Right renal pelvis (tissue), 4 donors: ENCODE measurements at places on chromosomes 1 and 21. TPM values are rescaled to one million over a fixed set of nuclear protein-coding genes. Genes with fewer than 3 reads are reported as not detected.

- DNase-seq: no peak
Observed at GRCh38 chr1:28458237-28459228, 47.3 kb upstream of the RCC1 start.

DNA sequence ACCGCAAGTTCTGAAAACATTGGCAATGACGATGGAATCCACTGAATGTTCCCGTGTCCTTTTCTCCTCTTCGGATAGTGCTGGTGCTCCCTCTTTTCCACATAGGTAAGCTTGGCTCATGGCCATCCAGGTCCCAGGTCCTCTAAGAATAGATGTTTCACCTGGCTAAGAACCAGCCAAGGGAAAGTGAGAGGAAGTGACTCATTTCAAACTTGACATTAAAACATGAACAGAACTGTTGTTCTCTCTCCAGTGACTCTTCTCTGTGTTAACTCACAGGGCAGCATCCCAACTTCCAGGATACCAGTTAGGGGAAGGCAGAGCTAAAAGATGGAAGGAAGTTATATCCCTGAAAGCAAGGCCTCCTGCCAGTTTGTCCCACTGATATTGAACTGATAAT is 493.8 kb upstream of the CHRM3 start:
- no peak for DNase-seq

- DNase-seq: no peak
Observed at GRCh38 chr21:16678429-16679160, 834.2 kb upstream of the CXADR start.

DNA sequence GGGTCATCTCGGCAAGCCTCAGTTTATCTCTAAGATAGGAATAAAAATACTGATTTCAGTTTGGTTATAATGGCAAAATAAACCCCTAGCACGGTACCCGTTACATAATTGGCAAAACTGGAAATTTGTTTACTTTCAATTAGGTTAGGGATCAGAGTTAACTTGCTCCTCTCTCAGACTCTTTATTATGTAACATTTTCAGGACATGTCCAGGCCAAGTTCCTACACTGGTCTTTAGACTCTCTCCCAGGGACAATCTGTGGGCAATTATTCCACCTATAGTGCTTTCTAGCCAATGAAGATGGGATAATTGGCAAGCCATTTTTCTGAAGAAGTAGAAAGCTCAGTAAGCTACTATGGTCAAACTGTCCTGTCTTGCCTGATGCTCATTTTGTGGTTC is 189.4 kb downstream of the NEK7 start:
- DNase-seq: no peak

DNA sequence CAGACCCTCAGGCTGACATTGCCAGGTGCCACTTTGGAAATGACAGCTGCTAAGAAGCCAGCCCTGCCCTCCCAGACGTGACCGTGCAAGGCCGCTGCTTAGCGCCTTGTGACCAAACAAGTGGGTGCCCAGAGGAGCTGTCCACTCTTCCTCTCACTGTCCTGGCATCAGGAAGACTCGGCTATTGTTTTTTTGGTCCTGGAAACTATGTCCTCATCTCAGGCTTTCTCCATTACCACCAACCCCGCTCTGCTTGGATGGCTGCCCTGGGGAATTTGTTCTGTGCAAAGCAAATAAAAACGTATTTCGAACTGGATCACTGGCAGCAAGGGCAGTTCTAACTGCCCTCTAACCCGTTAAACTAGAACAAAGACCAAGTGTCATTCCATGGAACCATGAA is 13.7 kb upstream of the TENT5C start:
- DNase-seq: no peak

DNA sequence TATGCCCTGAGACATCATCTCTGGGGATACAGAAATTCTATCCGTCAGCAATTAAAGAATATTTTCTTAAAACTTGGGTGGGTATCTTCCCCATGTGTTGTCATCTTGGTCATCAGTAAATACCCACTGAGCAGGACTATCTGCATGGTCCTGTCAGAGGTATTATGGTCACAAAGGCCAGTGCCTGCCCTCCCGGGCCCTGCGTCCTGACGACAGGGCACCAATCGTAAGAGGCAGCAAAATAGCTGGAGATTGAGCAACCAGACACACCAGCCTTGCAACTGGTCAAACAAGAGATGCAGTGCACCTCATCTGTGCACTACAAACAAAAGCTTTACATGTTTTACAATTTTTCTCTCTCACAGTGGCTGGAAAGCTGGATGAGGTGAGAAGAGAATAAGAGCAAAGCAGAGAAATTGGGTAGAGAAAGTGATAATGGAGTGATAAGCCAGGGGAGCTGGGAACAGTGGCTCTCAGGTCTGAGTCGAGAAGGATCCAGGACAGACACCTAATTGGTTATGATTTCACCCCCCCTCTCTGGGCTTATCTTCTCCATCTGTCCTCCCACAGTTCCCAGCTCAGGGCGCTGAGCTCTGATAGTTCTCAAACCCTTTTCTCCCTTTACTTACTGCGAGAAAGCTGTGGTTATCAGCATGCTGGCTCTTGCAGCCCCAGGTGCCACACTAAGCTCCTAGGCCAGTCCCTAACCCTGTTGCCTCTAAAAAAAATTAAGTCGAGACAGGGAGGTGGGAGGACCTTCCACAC is 8.8 kb upstream of the SRP9 start:
- no peak for DNase-seq

DNA sequence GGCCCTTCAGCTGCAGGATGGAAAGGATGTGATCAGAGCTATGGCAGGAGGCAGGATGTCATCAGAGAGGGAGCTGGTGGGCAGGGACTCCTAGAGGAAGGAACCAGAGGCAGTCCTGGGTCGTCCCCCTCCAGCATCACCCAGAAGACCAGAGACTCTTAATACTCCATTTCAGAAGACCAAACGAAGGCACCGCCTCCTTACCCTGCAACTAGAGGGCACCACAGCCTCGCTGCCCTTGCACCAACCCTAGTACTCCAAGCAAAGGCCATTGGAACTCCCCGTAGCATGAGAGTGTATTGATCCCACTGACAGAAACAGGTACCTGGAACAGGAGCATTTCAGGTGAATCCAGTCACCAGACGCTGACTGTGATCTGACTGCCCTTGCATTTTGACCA is 598.1 kb downstream of the NPHP4 start:
- DNase-seq: no peak

The DENND2D gene
- polyA plus RNA-seq: 17.8 TPM

The KCNK1 gene
- polyA plus RNA-seq: 7.2 TPM

DNA sequence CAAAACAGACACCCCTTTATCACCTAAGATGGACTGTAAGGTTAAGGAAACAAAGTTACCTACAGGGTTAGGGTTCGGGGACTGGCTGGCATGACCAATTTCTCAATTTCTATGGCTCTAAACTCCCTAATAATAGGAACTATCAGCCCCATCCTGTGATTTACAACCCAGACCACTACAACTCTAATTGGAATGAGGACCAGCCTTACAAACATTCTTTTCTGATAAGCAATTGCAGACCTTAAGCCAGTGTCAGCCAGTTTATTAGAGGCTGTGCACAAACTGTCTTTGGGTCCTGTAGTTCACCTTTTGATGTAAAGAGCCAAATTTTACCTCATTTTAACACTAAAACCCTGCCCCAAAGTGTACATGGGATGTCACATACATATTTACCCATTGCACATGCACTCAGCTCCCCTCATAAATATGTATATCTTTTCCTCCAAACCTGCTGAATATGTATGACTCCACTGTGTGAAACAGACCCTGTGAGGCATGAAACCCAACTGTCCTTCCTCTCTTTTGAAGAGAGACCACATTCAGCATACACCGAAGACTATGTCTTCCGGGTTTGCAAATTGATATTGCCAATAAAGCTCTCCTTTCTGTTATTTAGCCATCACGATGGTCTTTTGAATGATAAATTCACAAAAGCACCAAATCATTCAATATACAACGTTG is 7.3 kb upstream of the APP start:
- DNase-seq: no peak

GRCh38 chr1:56967900-56968832 is 2.4 kb upstream of the C8B start:
- DNase-seq: no peak

GRCh38 chr1:12029720-12030339 is 10.5 kb downstream of the MIIP start:
- DNase-seq: no peak

The SLAMF1 gene
- 0.18 TPM for polyA plus RNA-seq

GRCh38 chr1:156844102-156844501 is 14.8 kb downstream of the INSRR start:
- no peak for DNase-seq

The SYT2 gene
- 2.6 TPM for polyA plus RNA-seq

The FNBP1L gene
- 118 TPM for polyA plus RNA-seq

DNA sequence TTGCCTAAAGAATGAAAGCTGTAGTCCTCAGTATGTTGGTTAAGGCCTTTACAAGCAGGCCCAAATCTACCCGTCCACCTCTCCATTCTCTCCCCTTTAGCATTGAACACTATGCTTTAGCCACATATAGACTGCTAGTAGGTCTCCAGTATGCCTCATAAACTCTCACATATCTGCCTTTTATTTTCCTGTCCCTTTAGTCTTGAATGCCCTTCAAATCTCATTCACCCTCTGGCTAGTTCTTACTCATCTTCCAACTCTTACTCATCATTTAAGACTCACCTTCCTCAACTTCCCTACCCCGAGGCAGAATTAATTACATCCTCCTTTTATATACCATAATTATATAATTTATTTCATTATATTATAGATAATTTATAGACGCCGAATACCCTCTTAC is 78.7 kb upstream of the TSPAN2 start:
- no peak for DNase-seq

The LRRC71 gene
- polyA plus RNA-seq: 0.32 TPM

The LAPTM5 gene
- polyA plus RNA-seq: 19.5 TPM

GRCh38 chr1:113714606-113715269 is 44.5 kb downstream of the PHTF1 start:
- DNase-seq: no peak

The PTPRC gene
- polyA plus RNA-seq: 5.3 TPM

DNA sequence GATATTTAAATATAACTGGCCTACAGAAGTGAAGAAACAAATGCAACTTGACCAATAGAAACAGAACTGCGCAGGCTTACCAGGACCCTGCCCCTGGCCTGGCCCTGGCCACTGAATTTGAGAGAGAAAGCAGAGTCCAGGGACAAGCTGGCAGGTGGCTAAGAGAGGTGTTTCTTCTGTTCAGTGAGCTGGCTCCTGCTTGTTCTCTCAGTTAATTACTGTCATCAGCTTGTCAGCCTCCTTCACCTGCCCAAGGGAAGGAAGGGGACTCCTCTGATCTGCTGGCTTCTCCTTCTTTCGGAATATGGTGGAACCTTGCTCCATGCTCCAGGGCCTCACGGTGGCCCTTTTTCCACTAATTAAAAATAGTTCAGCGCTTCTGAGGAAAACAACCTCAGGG is 388.4 kb downstream of the DISC1 start:
- DNase-seq: no peak

DNA sequence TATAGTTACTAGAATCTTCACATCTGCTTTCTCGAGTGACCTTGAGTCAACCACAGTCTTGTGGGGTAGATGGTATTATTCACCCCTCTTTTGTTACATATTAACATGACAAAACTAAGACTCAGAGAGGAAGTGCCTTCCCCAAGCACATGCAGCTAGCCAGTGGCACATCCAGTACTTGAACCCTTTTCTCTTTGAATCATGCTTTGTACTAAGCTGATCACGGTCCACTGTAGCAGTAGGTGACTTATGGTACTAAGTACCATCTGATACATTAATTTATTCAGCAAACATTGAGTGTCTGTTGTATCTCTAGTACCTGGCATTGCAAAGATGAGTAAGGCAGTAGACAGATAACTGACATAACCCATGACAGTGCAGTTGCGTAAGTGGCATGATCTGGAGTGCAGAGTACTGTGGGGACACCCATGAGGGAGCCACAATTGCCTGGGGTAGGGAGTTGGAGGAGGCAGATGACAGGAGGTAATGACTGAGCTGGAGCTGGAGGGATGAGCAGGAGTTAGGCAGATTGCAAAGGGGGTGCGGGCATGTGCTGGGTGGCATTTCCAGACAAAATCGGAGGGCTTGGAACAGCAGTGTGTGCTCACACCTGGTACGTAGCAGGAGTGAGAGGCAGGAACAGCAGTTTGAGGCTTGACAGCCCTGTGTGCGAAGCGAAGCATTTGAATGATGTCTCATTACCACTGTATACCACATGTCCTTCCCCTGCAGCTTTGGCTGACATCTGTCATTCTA is 29.8 kb downstream of the UCK2 start:
- DNase-seq: no peak

The MAGI3 gene
- 27.8 TPM for polyA plus RNA-seq

DNA sequence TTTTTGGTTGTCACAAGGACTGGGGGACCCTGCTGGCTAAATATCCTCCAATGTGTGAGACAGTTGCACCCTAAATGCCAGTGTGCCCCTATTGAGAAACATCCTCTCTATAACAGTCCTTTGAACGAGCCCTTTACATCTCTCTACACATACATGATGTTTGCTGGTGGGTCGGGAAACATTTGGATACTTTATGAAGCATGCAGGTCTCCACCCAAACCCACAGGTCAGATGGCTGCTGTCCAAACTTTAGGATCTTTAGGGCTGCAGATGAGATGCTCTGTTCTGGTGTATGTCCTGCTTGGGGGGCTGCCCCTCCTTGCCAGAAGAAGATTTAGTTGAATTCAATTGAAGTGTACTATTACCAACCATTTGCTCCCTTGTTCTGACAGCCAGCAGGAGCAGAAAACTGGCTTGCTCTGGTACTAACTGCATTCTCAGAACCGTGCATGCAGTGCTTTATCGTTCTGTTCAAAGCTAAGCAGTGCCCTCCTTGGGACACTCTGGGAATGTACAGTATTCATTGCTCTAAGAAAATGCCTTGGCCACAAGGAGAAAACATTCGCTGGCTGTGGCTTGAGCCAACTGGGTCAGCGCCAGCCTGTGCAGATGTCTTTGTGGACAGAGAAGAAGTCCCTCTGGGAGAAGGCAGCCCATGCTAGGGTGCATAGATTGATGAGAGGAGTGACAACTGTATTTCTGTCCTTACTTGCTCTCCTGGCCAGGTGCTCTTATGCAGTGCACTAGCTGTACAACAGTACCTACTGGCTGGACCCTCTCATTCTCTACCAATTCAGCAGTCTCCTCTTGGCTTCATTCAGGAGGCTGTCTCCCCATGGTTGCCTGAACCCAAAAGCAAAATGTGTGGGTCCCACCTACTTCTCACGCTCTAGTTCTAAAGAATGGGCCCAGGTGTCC is 61.4 kb upstream of the DIRAS3 start:
- DNase-seq: peak; percentile 66

The THAP3 gene
- polyA plus RNA-seq: 19.2 TPM

- no peak for DNase-seq
Observed at GRCh38 chr1:169585181-169585580, 1.1 kb downstream of the F5 start.

The HSD11B1 gene
- 0.36 TPM for polyA plus RNA-seq

The LCE2A gene
- not detected for polyA plus RNA-seq

GRCh38 chr1:64051796-64052195 is 151.6 kb upstream of the UBE2U start:
- no peak for DNase-seq
